Placental pericyte (primary cell): ENCODE measurements at places on chromosomes 3 and 15. TPM values are rescaled to one million over a fixed set of nuclear protein-coding genes. Genes with fewer than 3 reads are reported as not detected.

Gene MORC1
- not detected in 2 replicates for total RNA-seq

Gene SAMD7
- not detected in 2 replicates for total RNA-seq

Gene TIGIT
- total RNA-seq, result not detected in 2 replicates

Gene ARHGEF26
- total RNA-seq, result 5.5 and 6.0 TPM in 2 replicates

Gene AMT
- total RNA-seq, result 0.29 and 1.1 TPM in 2 replicates

Gene FMN1
- 0.22 and 3.0 TPM in 2 replicates for total RNA-seq

Gene RBP2
- not detected in 2 replicates for total RNA-seq

Gene NR1I2
- under 0.01 TPM in 1 of 2 replicates, not detected in the other for total RNA-seq

Gene ITIH3
- total RNA-seq, result 0.14 TPM in 1 of 2 replicates, not detected in the other

Gene ITPR1
- 9.4 and 92.1 TPM in 2 replicates for total RNA-seq

Gene DENND4A
- 14.7 and 22.5 TPM in 2 replicates for total RNA-seq

Gene COL6A5
- total RNA-seq, result under 0.01 and 0.14 TPM in 2 replicates

Gene GOLGA6A
- total RNA-seq, result not detected in 2 replicates

Gene SKOR1
- 0.22 and 0.29 TPM in 2 replicates for total RNA-seq

Gene RTP4
- total RNA-seq, result 1.1 and 1.4 TPM in 2 replicates

Gene ALDH1A3
- 107 and 164 TPM in 2 replicates for total RNA-seq

Gene SCN11A
- total RNA-seq, result under 0.01 TPM in 2 replicates
